ENCODE measurements at places on chromosomes 2 and 18.

GRCh38 chr18:53605198-53605597 is 619.3 kb downstream of the MBD2 start:
- no peak for DNase-seq

- no peak for DNase-seq
Observed at GRCh38 chr2:173550143-173550542, 195.5 kb downstream of the CDCA7 start.

DNA sequence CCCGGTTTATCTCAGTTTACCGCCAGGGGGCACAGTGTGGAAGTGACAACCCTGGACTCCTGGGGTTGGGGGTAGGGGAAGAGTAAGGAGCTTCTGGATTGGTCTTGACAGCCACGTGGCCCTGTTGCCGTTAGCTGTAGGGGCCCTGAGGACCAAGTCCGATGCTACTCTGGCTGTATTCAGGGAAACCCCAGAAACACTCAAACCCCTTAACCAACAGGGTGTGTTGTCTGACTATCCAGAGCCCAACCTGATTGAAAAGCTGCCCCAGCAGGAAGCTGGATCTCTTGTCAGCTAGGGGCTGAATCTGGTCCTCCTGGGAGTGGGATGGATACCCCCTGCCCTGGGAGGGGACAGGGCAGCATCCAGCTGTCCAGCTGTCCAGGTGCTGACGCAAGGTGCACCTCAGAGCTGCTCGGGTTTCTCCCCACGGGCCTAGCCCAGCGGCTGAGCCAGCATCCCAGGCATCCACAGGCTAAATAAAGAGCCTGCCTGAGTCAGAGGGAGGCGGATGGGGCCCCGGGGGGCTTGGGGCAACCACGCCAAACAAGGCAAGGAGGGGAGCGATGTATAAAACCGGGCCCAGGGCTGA is 3.1 kb upstream of the GMPPA start:
- peak; percentile 70 for DNase-seq

DNA sequence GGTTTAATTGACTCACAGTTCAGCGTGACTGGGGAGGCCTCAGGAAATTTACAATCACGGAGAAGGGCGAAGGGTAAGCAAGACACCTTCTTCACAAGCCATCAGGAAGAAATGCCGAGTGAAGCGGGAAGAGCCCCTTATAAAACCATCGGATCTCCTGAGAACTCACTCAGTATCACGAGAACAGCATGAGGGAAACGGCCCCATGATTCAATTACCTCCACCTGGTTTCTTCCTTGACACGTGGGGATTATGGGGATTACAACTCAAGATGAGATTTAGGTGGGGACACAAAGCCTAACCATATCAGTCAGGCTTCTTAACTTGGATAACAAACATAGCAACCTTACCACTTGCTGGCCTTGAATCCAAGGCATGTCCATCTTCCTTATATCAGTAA is 289.0 kb upstream of the STON1 start:
- DNase-seq = no peak

DNA sequence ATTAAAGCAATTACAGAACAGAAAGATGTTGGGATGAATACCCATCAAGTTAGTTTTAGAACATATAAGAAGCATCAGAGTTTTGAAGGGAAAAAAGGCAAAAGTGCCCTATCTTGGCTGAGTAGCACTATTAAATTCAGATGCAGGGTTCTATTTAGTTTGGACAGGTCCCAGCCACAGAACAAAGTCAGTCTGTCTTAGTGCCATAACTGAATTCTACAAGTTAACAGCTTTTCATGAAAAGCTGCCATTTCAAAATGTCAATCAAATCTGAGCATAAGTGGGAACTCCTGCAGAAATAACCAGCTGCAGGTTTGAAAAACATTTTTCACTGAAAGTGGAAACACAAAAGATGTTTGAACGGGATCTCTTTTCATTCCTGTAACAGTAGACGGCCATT is 160.4 kb downstream of the SRBD1 start:
- no peak for DNase-seq

GRCh38 chr18:56647951-56648893 is 2.9 kb upstream of the WDR7 start:
- DNase-seq = no peak

GRCh38 chr2:84939426-84940087 is 31.4 kb upstream of the KCMF1 start:
- peak; percentile 97 for DNase-seq

DNA sequence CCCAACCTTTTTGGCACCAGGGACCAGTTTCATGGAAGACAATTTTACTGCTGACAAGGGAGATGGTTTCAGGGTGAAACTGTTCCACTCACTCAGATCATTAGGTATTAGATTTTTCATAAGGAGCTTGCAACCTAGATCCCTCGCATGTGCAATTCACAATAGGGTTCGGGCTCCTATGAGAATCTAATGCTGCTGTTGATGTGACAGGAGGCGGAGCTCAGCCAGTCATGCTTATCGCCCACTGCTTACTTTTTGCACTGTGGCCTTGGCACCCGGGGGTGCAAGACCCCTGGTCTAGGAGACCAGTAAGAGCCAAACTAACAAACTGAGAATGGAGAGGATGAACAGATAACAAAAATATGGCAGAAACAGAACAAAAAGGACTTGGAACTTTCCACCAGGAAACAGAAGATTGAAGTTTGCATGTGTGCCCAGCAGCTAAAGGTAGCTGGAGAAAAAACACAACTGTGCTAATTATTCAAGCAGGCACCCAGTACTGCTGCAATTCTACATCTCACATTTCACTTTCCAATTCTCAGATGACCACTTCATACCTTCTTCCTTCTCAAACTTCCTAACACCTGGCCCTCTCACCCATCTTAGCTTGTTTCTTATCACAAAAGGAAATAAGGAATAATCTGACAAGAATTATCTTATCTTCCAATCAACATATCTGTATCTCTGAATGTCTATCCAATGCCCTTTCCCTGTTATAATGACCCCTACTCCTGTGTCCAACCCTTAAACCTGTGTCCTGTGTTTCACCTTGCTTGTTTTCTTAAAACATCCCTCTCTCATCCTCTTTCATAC is 24.8 kb downstream of the SP3 start:
- no peak for DNase-seq

DNA sequence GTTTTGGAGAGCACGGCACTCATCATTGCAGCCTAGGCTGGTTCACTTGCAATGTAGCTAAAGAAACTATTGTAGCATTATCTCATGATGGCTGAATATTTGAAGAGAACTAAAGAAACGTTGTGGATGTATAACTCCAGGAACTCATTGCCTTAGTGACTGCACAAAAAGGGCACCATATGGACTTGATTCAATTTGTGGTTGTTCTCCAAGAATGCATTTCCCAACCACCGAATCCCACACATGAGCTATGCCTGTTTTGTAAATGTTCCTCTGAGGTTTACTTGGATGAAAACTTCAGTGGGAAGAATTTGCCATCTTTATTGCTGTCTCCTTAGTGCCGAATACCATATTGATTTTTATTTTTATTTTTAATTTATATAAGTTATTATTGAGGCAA is 43.5 kb downstream of the DOK6 start:
- no peak for DNase-seq
